ENCODE measurements at places on chromosomes 12 and 14. TPM values are rescaled to one million over a fixed set of nuclear protein-coding genes. Genes with fewer than 3 reads are reported as not detected.

Gene SPRYD3
- total RNA-seq, result 195 TPM

Gene RFX4
- total RNA-seq, result 51.1 TPM

Gene MMP17
- 55.1 TPM for total RNA-seq

Gene GLT1D1
- 41.5 TPM for total RNA-seq

Gene SDR39U1
- 77.1 TPM for total RNA-seq

Gene CALCOCO1
- 195 TPM for total RNA-seq

Gene ZFYVE1
- total RNA-seq, result 27.6 TPM

Gene AQP6
- total RNA-seq, result 3.6 TPM

Gene SLC2A3
- total RNA-seq, result 173 TPM

Gene RHOF
- 26.0 TPM for total RNA-seq

Gene SLC10A1
- not detected for total RNA-seq

Gene RALGAPA1
- 143 TPM for total RNA-seq

Gene DDX54
- total RNA-seq, result 40.6 TPM

Gene SERPINA10
- total RNA-seq, result 0.10 TPM

Gene KRT71
- total RNA-seq, result not detected

Gene SLC35E3
- 15.5 TPM for total RNA-seq

Gene FGFR1OP2
- 110 TPM for total RNA-seq

Gene TSPAN8
- total RNA-seq, result 1.5 TPM

Gene GPR137C
- 19.9 TPM for total RNA-seq

Gene C1S
- 34.4 TPM for total RNA-seq

Gene TCL1B
- total RNA-seq, result not detected

Gene KLHDC1
- 24.1 TPM for total RNA-seq

Gene CCDC177
- total RNA-seq, result 10.3 TPM

Gene ANKRD33
- not detected for total RNA-seq

Gene KLHL33
- total RNA-seq, result 0.63 TPM

Gene AMHR2
- total RNA-seq, result not detected

Gene IL26
- not detected for total RNA-seq

Gene ADCY6
- total RNA-seq, result 42.1 TPM

Gene OTOGL
- 0.79 TPM for total RNA-seq

Gene TMEM253
- total RNA-seq, result not detected

Gene SRRM4
- total RNA-seq, result 68.8 TPM

Gene NFYB
- 42.3 TPM for total RNA-seq

Gene FSCB
- not detected for total RNA-seq

Gene COL2A1
- 1.4 TPM for total RNA-seq

Gene RAB21
- 73.0 TPM for total RNA-seq

Gene BAZ2A
- total RNA-seq, result 74.5 TPM

Gene FOXA1
- total RNA-seq, result not detected

Gene TMEM117
- total RNA-seq, result 14.3 TPM

Gene PLEK2
- total RNA-seq, result not detected

Gene DRAM1
- total RNA-seq, result 3.6 TPM

Gene ULK1
- 97.6 TPM for total RNA-seq

Gene LRRC23
- total RNA-seq, result 20.3 TPM

Gene NFE2
- 1.5 TPM for total RNA-seq

Gene CHGA
- total RNA-seq, result 206 TPM

Gene RNASE3
- total RNA-seq, result not detected

Gene KRT6C
- not detected for total RNA-seq

Gene GPR132
- 1.7 TPM for total RNA-seq

Gene EEF1AKMT3
- 3.1 TPM for total RNA-seq

Gene TMED10
- 175 TPM for total RNA-seq

Gene WNT1
- total RNA-seq, result not detected

Gene BMAL2
- total RNA-seq, result 18.5 TPM

Gene MYO1H
- total RNA-seq, result not detected

Gene GZMB
- not detected for total RNA-seq
